ENCODE measurements at places on chromosomes 7 and 10. TPM values are rescaled to one million over a fixed set of nuclear protein-coding genes. Genes with fewer than 3 reads are reported as not detected.

Gene EZH2
- not detected for total RNA-seq

Gene CDHR3
- total RNA-seq, result 1.5 TPM

Gene CUX1
- total RNA-seq, result 179 TPM

Gene ATP6V0A4
- total RNA-seq, result not detected

DNA sequence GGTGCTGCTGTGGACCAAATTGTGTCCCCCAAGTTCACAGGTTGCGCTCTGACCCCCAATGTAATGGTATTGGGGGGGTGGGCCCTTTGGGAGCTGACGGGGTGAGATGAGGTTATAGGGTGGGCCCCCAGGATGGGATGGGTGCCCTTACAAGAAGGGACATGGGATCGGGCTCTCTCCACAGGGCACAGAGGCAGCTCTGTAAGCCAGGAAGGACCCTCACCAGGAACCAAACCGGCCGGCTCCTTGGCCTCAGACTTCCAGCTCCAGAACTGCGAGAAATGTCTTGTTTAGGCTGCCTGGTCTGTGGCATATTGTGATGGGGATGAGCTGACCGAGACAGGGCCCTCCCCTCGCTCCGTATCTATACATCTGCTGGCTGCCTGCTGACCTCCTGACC is 25.7 kb upstream of the JAKMIP3 start:
- no peak for DNase-seq

DNA sequence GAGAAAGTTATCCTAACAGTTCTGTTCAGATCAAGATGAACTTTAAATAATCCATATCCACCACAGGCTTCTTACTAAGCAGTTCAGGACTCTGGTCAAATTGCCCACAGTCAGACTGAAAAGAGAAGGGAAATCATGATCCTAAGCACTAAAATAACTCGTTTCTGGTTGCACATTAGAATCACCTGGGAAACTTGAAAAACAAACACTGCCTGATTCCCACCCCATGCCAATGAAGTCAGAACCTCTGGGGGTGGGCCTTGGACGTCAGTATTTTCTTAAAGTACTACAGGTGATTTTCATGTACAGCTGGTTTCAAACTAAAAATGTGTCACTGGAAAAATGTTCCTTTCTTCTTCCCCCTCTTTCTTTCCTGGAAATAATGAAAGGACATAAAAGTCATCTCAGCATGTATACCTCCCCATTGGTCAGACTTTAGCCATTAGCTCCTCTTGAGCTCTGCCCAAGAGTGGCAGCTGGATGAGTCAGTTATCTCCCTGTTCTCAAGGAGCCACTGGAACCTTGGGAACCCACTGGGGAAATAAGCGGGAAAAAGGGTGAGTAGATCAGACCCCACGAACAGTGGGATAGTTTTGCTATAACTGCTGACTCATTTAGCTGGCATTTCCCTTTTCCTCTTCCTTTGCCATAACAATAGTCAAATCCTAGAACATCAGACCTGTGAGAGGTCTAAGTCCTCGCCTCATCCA is 75.3 kb upstream of the IL6 start:
- DNase-seq, result no peak

DNA sequence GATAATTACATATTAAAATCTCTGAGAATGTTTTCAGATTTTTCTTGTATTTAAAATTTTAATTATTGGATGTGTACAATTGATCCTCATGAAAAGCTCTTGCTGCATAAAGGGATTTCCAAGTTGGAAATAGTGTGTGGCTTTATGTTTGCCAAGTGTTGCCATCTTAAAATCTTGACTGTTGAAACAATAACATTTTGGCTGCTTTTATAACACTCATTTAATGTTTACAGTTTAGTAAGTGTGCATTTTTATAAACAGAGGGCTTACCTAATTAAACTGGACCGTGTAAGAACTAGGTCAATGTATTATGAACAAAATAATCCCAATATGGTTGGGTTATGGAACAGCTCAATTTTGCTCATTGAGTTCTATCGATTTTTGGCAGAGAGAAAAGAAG is 23.9 kb downstream of the SEMA3A start:
- DNase-seq, result no peak

- DNase-seq, result no peak
These were observed 28.4 kb downstream of the DNAJC9 start for GRCh38 chr10:73218431-73219191.

- no peak for DNase-seq
These were observed 41.0 kb upstream of the AMPH start for GRCh38 chr7:38671911-38672905.

DNA sequence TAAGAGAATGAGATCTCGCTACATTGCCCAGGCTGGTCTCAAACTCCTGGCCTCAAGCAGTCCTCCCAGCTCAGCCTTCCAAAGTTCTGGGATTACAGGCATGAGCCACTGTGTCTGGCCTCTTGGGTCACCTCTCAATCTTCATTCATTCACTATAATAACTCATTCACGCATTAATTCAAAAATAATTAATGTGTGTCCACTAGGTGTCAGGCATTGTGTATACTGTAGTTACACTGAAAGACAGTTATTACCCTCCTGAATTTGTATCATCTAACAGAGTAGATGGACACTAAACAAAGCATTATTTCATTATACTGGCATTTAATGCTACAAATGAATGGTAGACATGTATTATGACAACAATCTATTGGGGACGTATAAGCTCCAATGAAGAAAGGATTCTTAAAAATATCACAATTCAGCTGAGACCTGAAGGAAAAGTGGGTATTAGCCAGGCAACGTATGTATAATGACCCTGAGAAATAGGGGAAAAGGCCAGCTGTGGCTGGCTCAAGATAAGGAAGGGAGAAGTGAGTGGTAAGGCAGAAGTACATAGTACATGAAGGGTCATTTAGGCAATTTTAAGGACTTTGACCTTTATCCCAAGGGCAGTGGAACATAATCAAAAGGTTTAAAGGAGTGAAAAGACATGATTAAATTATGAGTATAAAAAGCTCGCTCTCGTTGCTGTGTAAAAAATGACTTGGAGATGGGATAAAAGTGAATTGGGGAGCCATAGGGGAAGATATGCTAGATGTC is 150.7 kb downstream of the BTAF1 start:
- no peak for DNase-seq

DNA sequence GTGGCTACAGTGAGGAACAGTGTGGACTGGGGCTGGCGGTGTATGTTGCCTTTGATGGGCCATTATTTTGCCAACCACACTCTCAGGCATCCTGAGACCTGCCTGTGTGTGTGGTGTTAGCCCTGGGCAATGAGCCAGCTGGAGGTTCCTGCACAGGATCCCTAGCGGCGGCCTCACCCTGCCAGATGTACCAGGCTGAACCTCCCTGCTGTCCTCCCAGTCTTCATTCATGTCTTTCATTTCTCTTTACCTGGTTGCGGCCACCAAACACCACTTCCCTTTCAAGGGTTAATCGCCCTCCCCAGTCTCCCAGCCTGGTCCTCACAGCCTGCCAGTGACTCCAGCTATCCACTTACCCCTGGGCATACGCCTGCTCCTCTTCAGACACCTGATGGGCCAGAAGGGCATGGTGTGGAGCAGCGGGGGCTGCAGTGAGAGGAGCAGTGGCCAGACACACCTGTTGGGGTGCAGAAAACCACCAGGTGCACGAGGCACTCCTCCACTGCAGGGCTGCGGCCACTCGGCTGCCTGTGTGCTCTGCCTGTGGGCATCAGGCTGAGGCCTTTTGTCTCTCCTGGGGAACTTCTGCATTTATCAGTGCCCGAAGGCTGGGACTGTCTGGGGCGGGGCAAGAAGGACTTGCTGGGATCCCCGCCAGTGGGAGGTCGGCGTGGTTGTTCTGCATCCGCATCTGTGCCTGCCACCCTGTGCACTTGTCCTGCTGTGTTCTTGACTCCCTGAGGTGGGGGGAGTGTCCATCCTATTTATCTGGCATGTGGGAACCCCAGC is 111.6 kb downstream of the ARHGAP22 start:
- no peak for DNase-seq

DNA sequence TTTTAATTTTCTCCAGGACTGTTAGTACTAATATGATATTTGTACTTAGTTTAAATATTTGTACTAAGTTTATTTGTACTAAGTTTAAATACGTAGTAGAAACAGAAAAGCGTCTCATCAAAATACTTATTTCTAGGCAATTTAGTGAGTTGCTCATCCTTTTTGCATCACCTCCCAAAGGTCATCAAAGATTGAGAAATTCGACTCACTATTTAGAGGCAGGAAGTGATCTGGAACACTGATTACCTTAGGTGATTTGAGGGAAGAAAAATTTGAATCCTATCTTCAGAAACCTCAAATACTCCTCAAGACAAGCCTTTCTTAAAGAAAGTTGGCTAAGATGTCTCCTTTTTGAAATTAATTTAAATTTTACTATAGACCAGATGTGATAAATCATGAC is 14.5 kb downstream of the WNT16 start:
- no peak for DNase-seq

GRCh38 chr7:34759477-34760125 is 101.6 kb downstream of the NPSR1 start:
- no peak for DNase-seq

DNA sequence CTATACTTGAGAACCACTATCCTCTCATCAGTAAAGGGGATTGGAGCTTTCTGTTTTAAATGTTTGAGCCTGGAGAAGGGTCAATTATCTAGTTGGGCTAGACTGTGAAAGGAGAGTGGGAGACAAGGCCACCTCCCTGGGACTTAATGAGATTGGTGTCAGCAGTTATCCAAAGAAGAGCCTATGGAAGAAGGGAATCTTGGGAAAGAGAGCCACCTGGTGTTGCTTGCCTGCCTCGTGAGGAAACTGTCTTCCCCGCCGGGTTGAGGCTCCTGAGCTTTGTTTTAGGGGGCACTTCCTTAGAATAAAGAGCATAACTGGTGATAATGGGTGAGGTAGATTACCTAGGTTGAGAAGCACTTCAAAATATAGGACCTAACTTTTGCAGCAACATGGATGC is 32.0 kb upstream of the ABCB4 start:
- no peak for DNase-seq

GRCh38 chr10:96374639-96374984 is 15.8 kb upstream of the OPALIN start:
- no peak for DNase-seq

GRCh38 chr10:113475381-113475807 is 77.5 kb upstream of the HABP2 start:
- DNase-seq, result no peak

DNA sequence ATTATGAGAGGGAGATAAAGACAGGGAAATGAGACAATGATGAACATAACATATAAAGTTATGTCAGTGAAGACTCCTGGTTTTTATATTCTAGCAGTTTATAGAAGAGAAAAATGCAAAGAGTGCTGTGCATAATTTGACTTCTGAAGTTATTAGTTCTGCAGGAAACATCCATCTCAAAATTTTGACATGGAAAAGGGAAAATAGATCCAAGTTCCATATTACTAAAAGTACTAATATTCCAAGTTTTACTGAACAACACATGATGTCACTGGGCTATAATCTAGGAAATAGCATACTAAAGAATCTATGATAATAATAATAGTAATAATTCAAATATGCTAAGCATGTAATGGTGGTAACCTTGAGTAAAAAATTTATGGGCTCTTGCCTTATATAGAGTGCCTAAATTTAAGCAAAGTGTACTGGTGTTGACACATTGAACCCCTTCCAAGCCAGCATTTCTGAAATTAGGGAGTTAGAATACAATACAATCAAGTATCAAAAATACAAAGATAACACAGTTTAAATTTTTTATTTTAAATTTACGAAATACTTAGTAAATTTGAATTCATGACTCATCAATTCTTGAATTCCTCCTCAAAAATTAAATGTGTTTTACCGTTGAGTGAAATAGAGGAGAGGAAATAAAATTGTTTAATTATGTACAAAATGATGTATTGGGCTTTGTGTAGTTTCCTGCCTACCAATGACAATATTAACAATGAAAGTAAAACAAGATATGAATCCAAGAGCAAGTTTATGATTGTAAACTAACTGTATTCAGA is 102.8 kb upstream of the KCND2 start:
- no peak for DNase-seq

- no peak for DNase-seq
These were observed 370.0 kb upstream of the AUTS2 start for GRCh38 chr7:69228212-69228811.

DNA sequence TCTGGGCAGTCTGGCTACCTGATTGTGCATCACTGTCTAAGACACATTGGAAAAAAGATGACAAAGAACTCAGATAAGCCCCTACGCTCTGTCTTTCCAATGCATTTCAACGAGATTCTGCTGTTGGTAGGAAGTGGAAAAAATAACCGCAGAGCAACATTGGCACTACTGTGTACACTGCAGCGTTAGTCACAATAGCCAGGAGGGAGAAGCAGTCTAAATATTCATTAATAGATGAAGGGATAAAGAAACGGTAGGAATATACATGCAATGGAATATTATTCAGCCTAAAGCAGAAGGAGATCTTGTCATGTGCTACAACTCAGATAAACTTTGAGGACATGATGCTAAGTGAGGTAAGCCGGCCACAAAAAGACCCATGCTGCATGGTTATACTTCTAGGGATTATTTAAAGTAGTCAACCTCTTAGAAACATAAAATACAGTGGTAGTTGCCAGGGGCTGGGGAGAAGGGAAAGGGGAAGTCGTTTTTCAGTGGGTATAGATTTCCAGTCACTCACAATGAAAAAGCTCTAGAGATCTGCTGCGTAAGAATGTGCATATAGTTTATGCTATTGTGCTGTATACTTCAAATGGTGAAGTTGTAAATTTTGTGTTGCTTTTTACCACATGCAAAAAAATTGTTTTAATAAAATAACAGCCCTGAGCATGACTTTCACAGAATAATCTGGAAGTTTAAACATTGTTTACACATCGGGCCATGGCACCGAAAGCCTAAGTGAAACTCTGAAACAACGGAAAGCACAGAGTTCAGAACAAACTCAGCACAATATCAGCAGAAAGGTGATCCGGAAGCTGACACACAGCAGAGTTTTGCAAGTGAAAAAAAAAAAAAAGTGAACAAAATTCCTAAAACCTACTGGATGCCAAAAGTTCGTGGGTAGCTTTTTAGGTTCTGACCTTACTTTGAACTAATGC is 40.1 kb downstream of the ELMO1 start:
- DNase-seq, result no peak

DNA sequence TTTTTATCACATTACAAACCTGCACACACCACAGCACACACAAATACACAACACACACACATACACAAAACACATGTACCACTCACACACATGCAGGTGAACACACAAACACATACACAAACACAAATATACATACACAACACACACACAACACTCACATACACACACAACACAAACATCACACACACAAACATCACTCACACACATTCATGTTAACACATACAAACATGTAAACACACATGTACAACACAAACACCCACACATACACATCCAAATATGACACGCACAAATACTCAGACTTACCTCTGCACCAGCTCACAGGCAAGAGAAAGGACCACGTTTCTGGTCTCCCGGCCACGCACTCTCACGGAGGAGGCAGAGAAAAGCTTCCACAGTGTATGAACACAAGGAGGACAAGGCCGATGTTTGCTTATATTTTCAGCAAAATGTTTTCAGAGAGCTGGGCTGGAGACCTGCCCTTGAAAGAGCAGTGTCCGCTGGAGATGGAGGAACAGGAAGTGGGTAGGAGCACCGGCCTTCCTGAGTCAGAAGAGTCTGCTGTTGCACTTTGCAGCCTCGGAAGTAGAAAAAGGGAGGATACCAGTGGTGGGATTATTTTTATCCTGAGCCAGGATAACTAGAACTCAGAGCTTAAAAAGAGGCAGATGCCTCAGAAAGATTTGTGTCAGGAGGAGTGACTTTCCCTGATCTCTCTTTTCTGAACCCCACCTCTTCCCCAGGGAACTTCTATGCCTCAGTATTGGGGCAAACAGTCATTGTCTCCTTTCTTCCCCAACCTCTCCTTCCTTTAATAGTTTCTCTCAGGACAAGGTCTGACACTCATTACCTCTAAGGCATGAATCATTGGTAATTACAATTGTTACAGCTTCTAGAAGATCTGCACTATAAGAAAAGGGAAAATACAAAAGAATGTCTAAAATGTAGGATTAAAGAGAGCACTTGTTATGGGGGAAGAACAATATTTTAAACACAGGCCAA is at the start of gene GIMAP6:
Gene GIMAP6, minus strand, starts transcription at position 520 of the 999 bp plus-strand sequence. CDS start 2,243 bp downstream, outside the sequence.
- no peak for DNase-seq

All from thoracic aorta (tissue), 2 donors.